MV-4-11 (cell line): ENCODE measurements at places on chromosomes 6 and 20.

DNA sequence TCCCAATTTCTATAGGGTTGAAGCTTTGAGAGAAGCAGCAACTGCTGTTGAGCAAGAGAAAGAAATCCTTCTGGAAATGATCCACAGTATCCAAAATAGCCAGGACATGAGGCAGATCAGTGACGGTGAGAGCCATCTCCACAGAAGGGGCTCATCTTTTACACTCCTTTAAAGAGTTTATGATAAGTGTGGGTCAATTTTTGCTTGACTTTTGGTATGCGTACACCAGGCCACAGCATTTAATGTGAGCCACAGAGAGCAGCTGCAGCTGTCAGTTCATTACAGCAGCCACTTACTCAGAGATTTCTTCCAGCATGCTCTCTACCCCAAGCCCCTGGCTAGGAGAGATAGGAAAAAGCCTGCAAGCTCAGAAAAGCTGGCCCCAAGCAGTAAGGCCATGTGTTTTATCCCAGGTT is 9.9 kb downstream of the BAG2 start:
- no peak for DNase-seq

GRCh38 chr6:34745277-34746103 is 11.8 kb upstream of the SNRPC start:
- DNase-seq, result no peak

GRCh38 chr20:51752343-51752951 is 15.7 kb downstream of the ATP9A start:
- no peak for DNase-seq

- no peak for DNase-seq
These were observed 97.4 kb downstream of the PDSS2 start for GRCh38 chr6:107361753-107362604.

DNA sequence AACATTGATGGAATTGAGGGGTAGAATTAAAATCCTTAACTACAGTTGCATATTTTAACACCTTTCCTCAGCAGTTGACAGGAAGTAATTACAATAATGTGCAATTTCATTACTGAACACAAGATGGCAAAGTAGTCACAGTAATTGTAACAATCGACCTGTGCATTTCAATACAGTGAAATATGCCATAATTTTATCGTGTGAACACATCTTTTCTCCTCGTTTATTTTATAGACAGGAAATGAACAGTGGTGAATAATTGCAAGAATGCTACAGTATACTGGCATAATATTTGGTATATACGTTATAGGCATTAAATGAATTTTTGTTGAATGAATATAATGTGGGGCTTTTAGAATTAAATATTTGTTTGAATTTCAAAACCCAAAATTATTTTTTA is 25.0 kb downstream of the CYB5R4 start:
- peak; percentile 65 for DNase-seq

DNA sequence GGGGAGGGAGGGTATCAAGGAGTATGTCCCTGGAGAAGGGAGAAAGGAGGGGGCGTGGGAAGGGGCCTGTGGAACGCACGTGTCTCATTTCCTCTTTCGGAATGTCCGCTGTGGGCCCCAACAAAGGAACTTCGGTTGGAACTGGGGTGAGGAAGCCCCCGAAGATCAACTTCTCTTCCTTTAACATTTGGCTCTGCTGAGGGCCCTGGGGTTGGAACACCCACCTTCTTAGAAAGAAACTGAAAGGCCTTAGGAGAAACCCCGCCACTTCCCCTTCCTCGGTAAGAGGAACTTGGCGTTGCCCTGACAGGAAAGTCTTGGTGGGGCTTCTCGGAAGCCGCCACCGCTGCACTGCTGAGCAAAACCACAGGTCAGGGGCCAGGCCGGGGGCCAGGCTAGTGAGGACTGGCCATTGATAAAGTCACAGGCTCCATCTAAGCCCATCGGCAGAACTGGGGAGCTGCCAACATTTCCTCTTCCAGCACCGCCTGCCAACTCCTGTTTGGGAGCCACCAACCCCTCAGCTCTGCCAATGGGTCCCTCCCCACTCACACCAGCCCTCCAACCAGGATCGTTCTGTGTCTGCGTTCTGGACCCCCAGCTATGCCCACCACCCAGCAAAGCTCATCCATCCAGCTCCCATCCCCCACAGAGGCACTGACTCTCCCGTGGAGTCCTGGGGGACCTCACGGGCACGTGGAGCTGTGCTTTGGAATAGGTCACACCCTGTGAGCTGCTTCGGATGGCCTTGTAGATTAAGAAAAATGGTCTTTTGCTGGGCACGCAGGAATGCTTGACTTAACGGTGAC is 44.8 kb downstream of the FGD2 start:
- peak; percentile 100 for DNase-seq

GRCh38 chr6:91412532-91412931 is 825.7 kb upstream of the MAP3K7 start:
- DNase-seq, result no peak

- no peak for DNase-seq
These were observed 96.8 kb downstream of the ARMC2 start for GRCh38 chr6:108944707-108945680.

DNA sequence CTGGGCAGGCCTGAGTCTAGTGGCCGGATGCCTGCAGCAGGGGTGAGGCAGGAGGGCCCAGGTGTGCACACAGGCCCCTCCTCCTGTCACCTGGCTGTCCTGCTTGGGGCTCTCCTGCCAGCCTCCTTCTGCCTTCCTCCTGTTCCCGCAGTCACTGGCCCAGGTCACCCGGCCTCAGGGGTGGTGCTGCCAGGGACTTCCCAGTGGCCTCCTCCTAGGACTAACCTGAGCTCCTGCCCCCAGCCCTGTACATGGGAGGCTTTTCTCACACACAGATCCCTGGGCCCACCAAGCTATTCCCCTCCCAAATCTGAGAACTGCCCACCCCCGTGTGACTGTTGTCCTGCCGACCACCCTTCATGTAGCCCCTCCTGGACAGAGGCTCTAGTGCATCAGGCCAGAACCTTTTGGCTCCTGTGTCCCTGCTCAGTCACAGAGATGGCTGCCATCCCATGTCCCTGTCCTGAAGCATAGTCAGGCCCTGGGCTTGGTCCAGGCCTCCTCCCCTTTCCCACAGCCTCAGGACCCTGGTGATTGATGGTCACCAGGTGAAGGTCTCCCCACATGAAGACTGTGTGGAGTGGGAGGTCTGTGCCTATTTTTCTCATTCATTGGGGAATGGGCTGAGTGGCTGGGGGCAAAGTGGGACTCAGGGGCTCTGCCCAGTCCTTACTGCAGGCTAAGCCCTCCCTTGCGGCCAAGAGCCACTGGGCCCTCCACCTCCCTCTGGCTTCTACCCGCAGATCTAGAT is 1.1 kb upstream of the ULBP1 start:
- no peak for DNase-seq

GRCh38 chr6:38179794-38180430 is 360.4 kb downstream of the ZFAND3 start:
- DNase-seq, result no peak

DNA sequence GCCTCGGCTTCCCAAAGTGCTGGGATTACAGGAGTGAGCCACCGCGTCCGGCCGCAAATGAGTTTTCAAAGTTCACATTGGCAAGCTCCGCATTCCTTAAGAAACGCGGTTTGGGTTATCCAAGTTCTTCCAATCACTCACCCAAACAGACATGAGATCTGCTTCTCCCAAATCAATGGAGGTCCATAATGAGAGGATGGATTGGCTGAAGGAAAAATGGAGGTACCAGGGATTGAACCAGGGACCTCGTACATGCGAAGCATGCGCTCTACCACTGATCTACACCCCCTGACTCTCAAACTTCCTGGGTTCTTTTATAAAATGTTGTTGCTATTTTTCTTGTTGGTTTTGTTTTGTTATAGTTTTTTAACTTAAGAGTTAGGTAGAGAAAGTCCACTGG is 170.0 kb downstream of the GPX5 start:
- no peak for DNase-seq

DNA sequence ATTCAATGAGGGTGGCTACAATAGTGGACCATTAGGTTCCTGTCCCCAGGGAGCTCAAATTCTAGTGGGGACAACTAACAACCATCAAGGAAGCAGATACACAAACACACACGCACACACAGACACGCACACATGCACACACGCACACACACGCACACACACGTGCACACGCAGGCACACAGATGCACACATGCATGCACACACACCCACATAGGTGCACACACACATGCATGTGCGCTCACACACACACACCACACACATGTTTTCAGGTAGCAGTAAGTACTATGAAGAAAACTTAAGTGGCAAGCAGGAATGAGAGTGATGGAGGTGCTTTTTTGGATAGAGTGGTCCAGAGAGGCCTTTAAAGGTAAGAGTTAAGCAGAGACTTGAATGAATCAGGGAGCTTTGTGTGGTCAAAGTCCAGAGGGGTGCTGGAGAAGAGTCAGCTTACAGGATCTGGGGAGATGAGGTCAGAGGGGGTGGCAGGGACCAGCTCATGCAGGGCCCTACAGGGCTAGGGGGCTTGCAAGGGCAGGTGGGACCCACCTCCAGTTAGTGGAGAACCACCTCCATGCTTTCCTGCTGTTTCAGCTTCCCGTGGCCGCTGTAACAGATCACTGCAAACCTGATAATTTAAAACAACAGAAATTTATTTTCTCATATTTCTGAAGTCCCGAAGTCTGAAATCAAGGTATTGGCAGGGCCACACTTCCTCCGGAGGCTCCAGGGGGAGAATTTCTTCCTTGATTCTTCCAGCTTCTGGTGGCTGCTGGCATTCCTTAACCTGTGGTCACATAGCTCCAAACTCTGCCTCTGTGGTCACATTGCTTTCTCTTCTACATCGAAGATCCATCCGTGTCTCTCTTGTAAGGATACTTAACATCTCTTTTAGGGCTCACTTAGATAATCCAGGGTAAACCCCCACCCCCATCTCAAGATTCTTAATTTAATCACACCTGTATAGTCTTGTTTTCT is 6.9 kb upstream of the NSFL1C start:
- no peak for DNase-seq

DNA sequence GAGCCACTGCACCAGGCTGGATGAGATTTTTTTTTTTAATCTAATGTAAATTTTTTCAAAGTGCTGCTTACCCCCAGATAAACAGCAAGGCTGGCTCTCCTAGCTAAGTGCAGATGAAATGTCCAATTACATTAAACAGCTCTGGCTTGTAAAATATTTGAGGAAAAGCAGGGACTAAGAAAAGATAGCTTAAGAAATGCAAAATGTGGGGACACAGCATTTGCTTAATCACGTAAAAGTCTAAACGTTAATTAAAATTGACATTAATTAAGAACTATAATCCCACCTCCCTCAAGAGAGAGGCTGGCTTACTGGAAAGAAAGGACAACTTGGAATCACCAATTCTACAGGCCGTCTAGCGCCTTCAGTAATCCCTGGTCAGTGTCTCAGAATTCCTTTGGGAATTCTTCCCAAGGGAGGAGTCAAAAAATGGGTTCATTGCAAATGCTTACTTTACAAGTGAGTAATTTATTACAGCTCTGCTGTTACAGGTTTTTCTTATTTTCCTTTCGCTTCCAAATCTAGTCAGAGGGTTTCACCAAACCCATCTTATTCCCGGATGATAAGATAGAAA is 13.6 kb upstream of the MARCKS start:
- no peak for DNase-seq

DNA sequence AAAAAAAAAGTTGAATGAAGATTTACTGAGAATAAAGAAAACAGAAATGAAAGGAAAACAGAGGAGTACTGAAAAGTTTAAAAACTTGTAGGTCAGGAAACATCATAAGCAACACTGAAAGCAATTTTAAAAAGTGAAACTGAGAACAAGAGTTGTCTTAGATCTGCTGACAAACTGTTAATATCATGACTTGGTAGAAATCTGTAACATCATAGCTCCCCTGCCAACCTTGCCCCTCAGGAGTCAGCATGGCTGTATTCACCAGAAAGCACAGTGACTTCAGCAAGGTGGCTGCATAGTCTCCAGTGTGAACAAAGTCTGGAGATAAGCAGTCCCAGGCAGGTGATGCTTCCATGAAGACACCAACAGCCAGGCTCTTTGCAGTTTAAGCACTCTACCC is 5.3 kb downstream of the NAA20 start:
- no peak for DNase-seq

- no peak for DNase-seq
These were observed 326.9 kb downstream of the UBE3D start for GRCh38 chr6:82738773-82739172.

DNA sequence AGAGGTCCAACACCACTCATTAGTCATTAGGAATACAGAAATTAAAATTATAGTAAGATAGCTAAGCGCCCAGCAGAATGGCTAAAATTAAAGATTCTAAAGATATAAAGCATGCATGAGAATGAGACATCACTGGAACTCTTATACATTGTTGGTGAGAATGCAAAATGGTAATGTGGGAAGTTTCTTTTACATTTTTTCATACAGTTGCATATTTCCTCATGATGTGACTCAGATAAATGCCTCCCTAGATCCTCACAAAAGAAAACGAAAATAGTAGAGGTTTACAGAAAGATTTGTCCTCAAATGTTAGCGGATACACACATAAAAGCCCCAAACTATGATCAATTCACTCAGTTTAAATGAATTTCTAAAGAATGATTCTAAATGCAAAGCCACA is 633.7 kb upstream of the GJE1 start:
- DNase-seq, result no peak

DNA sequence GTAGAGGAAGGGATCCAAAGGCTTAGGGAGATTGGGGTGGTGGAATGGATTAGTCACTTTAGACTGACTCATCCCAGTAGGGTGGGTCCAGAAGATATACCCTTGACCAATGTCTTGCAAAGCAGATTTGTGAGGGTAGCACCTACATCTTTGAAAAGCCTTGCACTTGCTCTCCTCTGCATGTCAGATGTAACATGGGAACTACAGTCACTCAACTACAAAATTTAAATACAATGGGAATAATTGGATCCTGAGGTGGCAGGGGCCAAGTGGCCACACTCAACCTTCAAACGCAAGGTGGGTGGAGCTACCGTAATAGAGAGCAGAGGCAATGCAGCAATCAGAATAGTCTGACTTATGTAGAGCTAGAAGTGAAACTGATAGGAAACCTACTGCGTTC is 71.2 kb downstream of the ME1 start:
- no peak for DNase-seq

DNA sequence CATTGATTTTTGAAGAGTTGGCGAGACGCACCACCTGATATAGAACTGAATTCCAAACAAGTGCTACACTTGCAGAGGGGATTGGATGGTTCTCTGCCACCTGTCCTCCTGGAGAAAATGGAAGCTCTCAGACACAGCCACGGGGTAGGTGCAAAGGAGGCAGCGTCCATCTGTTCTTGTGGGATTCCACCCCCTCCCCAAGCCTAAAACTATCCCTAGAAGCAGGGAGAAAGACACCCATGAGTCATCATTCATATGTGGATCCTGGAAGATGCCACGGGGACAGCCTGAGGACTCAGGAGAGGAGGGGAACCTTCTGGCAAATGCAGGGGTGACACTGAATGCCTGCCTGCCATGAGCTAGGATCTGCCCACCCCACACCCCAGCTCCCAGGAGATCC is 171.3 kb upstream of the CST7 start:
- no peak for DNase-seq

- DNase-seq, result no peak
These were observed 175.6 kb downstream of the AIG1 start for GRCh38 chr6:143236151-143236798.

GRCh38 chr20:10706460-10706811 is 32.6 kb upstream of the JAG1 start:
- DNase-seq, result no peak
